Right hindlimb (tissue), 1 donor: ENCODE measurements at places on chromosomes 12 and 14.
A peak's percentile ranks its signal among the peaks of the same experiment; 100 is the strongest.

- no peak for DNase-seq
Measured at GRCh38 chr14:102333390-102333789, 13.8 kb downstream of the ZNF839 start.

- DNase-seq: peak; percentile 86
Measured at GRCh38 chr12:106138633-106139421, at the start of gene NUAK1. Gene NUAK1, minus strand, starts transcription at chr12:106138954. Its CDS starts 301 bp downstream, at chr12:106138653.

DNA sequence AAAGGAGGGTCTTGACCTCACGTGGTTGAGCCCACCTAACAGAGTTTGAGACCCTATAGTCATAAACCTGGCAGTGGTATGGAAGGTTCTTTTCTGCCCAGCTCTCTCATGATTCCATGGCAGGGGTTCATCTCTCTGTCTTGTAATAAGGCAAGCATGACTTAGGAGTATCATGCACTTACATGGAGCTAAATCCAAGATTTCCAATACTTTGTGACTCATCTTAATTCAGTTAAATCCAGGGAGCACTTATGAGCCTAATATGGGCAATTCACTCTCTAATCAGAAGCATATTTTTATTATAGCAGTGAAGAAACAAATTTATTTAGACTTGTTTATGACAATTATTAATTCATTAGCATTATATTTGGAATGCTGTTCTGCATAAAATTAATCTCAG lies 131.8 kb upstream of the CPSF6 start:
- no peak for DNase-seq

- no peak for DNase-seq
Measured at GRCh38 chr12:27852117-27852516, 72.1 kb upstream of the MANSC4 start.

DNA sequence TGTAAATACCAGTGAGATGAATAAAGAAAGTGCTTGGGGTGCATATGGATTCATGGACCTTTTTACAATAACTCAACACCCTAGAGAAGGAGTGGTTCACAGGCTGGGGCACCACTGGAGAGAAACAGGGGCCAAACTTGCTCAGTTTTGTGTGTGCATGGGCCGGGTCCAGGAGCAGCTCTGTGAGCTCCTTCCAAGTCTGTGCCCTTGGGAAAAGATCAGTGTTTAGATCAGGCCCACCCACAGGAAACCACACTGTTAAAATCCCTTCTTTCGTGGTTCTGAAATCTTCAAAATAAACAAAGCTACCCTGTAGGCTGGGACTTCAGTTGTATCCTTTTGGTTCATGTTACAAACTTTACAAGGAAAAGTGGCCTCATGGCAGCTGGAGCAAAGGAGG lies 156.1 kb upstream of the TMEM260 start:
- peak; percentile 60 for DNase-seq
